ENCODE measurements at places on chromosomes 12 and 14.

GRCh38 chr14:49988080-49988990 lies 95.5 kb downstream of the ARF6 start:
- H3K36me3 ChIP-seq, result no peaks in the 10 kb centered on the region
- no peak for DNase-seq
- H3K27ac ChIP-seq, result peak overlapping the region; percentile 13
- H3K4me3 ChIP-seq, result no peak overlapping the region

DNA sequence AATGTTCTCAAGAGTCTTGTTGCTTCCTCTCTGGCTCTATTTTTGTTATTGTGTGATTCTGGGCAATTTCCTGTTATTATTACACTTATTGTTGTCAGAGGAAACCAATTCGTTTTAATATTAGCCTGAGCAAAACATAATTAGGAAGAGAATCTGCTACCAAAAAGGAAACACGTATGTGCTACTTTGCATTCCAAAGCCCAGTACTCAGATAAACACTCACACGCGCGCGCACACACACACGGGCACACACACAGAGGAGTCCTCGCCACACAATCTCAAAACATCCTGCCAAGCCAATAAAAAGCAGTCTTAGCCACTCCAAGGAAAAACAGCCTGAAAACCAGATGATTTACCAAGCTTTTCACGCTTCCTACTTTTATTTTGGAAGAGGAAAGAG lies 400.7 kb downstream of the NUAK1 start:
- no peaks in the 10 kb centered on the region for H3K27me3 ChIP-seq
- no peak for DNase-seq
- H3K36me3 ChIP-seq, result no peaks in the 10 kb centered on the region
- H3K4me1 ChIP-seq, result no peaks in the 10 kb centered on the region
- H3K4me3 ChIP-seq, result no peak overlapping the region

- no peak overlapping the region for H3K4me3 ChIP-seq
- no peaks in the 10 kb centered on the region for H3K36me3 ChIP-seq
- no peak overlapping the region for H3K27ac ChIP-seq
- no peaks in the 10 kb centered on the region for H3K27me3 ChIP-seq
Observed at GRCh38 chr14:55706365-55706684, 126.3 kb downstream of the KTN1 start.

GRCh38 chr12:57112492-57113294 lies 1.5 kb upstream of the STAT6 start:
- no peaks in the 10 kb centered on the region for H3K27me3 ChIP-seq
- peak overlapping the region; percentile 98 for H3K27ac ChIP-seq
- H3K36me3 ChIP-seq, result no peaks in the 10 kb centered on the region
- H3K4me1 ChIP-seq, result no peaks in the 10 kb centered on the region
- DNase-seq, result no peak
- H3K4me3 ChIP-seq, result peak overlapping the region; percentile 71

- H3K36me3 ChIP-seq, result no peaks in the 10 kb centered on the region
- H3K4me1 ChIP-seq, result peaks cover 28% of the 10 kb centered on the region
- no peak overlapping the region for H3K4me3 ChIP-seq
- peak overlapping the region; percentile 50 for H3K27ac ChIP-seq
- DNase-seq, result no peak
- no peaks in the 10 kb centered on the region for H3K27me3 ChIP-seq
Observed at GRCh38 chr12:27284751-27285150, 40.7 kb downstream of the STK38L start.

DNA sequence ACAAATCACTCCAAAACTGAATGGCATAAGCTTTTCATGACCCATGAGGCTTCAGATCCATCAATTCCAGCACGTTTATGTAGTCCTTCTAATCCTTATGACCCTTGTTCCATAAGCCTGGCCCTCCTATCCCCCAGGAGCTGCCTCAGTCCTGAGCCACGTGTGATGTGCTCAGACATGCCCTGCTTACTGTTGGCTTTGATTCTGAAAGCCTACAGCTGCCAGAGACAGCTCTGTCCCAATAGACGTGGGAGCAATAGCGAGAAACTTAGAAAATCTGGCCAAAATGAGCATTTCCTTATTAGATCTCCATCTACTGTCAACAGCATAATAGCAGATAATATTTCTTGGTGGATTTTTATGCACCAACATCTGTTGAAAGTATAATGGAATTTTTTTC lies 33.2 kb downstream of the DUSP6 start:
- no peaks in the 10 kb centered on the region for H3K36me3 ChIP-seq
- H3K27me3 ChIP-seq, result no peaks in the 10 kb centered on the region
- H3K4me3 ChIP-seq, result no peak overlapping the region
- no peak overlapping the region for H3K27ac ChIP-seq
- peaks cover 8% of the 10 kb centered on the region for H3K4me1 ChIP-seq

DNA sequence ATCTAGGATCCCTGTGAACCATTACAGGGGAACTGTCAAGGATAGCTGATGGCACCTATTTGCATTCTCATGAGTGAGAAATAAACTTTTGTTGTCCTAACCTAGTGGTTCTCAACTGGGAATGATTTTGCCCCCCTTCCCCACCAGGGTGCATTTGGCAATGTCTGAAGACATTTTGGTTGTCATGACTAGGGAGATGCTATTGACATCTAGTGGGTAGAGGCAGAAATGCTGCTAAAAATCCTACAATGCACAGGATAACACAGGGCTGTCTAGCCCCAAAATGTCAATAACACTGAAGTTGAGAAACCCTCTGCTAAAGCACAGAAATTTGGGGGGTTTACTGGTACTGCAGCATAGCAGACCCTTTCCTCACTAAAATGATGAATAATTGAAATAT lies 140.9 kb upstream of the SRRM4 start:
- H3K4me1 ChIP-seq, result no peaks in the 10 kb centered on the region
- no peak overlapping the region for H3K27ac ChIP-seq
- no peak for DNase-seq
- H3K36me3 ChIP-seq, result no peaks in the 10 kb centered on the region
- H3K27me3 ChIP-seq, result no peaks in the 10 kb centered on the region

- no peak overlapping the region for H3K27ac ChIP-seq
- no peak overlapping the region for H3K4me3 ChIP-seq
- no peaks in the 10 kb centered on the region for H3K27me3 ChIP-seq
- H3K4me1 ChIP-seq, result no peaks in the 10 kb centered on the region
- no peaks in the 10 kb centered on the region for H3K36me3 ChIP-seq
Observed at GRCh38 chr14:85333313-85333712, 196.6 kb upstream of the FLRT2 start.

DNA sequence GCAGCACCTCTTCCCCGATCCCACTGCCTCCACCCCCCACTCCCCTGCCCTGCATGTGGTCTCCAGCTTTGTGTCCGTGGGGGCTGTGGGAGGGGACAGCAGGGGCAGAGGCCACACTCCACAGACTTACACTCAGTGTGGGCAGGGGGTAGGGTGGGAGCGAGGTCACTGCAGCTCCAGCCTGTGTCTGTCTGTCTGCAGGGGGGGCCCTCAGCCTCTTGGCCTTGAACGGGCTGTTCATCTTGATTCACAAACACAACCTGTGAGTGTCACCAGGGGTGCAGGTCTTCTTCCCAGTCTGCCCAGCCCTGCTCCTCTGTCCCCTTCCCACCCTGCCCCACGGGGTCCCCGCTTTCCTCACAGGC lies 6.5 kb downstream of the NOC4L start:
- H3K4me1 ChIP-seq, result no peaks in the 10 kb centered on the region
- H3K36me3 ChIP-seq, result peaks cover 14% of the 10 kb centered on the region
- no peak overlapping the region for H3K4me3 ChIP-seq
- H3K27me3 ChIP-seq, result no peaks in the 10 kb centered on the region
- no peak overlapping the region for H3K27ac ChIP-seq

GRCh38 chr12:69024907-69025306 lies 91.9 kb upstream of the CPM start:
- H3K36me3 ChIP-seq, result no peaks in the 10 kb centered on the region
- H3K4me1 ChIP-seq, result no peaks in the 10 kb centered on the region
- no peak for DNase-seq
- no peaks in the 10 kb centered on the region for H3K27me3 ChIP-seq
- no peak overlapping the region for H3K27ac ChIP-seq
- H3K4me3 ChIP-seq, result no peak overlapping the region

All from pancreas (tissue), 10 donors.